C1 segment of cervical spinal cord (tissue), 14 donors: ENCODE measurements at places on chromosomes 6 and 20.

- no peak for DNase-seq
Observed at GRCh38 chr20:39105551-39105950, 143.4 kb downstream of the DHX35 start.

- DNase-seq = no peak
Observed at GRCh38 chr20:4563534-4563933, 158.2 kb upstream of the PRND start.

DNA sequence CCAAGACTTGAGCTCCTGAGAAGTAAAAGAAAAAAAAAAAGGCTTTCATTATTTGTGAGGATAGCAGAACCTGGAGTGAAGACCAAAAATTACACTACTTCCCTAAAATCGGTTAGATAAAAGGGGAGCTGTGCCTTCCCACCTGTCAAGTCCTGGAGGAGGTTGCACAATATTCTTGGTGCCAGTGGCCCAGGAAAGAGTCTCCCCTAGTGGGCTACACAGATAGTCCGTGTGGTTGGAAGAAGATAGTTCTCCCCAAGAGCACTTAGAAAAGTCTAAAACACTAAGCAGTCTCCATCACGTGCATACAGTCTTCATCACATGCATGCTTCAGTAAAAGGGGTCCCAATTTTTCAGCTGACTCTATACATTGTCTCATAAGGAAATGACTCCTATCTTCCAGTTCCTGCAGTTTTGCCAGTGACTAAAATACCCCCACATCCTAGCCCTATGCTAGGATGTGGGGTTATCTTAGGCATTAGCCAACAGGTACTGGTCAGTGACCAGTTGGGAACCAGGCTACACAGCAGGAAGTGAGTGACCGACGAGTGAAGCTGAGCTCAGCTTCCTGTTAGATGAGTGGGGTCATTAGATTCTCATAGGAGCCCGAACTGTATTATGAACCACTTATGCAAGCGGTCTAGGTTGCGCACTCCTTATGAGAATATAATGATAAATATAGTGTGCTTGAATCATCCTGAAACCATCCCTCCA, 199.5 kb upstream of the FAM83B start:
- DNase-seq = no peak

GRCh38 chr20:64044484-64045247, 4.8 kb downstream of the SOX18 start:
- no peak for DNase-seq

DNA sequence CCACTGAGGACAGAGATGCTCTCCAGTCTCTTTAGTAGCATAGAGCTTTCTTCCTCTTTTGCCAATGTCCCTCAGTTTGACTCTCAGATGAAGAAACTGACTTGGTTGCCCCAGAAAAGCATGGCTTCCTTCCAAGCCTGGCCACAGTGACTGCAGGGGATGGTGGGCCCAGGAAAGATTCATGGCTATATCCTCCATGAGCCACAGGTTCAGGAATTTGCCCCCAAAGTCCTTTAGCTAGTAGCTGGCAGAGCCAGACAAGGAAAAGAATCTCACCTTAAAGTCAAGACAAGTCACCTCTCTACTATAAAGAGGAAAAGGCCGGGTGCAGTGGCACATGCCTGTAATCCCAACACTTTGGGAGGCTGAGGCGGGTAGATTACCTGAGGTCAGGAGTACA, 43.4 kb downstream of the TRAM2 start:
- DNase-seq = no peak

- no peak for DNase-seq
Observed at GRCh38 chr6:155315516-155315871, 1.2 kb upstream of the TFB1M start.

DNA sequence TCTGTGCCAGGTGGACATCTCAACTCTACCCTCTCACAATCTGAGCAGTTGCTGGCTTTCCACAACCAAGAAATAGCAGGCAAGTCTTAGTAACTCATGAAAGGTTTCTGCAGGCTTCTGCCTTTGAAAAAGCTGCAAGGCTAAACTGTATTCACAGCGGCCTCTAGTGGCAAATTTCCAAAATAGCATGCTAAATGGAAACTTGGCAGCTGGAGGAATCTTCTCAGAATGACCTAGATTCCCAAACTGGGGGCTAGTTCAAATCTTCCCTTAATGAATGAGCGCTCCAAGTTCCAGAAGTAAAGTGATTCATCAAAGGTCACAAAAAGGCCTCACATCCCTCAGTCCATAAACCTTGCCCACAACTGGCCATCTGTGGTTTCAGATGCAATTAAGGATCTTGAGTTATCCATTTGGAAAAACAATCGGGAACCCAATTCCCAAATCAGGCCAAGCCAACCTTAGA, 11.9 kb upstream of the CPNE5 start:
- DNase-seq = peak; percentile 20

- DNase-seq = no peak
Observed at GRCh38 chr6:138092686-138093085, 14.5 kb downstream of the PERP start.

DNA sequence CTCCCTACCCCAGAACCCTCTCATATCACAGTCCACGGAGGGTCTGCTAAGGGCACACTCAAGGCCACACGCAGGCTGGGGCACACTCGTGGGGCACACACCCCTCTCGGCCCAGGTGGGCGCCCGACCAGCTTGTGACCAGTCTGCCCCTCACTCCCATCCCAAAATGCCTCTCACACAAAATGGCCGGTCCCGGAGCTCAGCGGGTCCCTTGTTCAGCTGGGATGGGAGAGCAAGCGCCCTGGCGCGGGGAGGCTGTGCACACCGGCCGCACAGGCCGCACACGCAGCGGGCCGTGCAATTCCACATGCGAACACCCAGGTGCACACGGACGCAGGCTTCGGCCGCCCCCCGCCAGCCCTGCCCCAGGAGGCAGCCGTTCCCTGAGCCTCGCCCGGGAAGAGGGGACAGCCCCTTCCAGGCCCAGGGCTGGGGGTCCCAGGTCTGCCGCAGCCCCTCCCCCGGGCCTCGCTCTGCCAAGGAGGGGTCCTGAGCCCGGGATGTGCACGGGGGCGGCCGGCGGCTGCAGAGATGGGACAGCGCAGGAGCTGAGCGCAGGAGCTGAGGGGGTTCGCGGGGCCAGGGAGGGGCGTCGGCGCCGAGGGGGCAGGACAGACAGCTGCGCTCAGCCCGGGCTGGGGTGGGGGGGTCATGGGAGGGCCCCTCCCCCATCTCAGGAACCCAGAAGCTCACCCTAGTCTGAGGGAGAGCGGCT, 1.3 kb downstream of the KCNQ2 start:
- no peak for DNase-seq

- DNase-seq = no peak
Observed at GRCh38 chr20:10963717-10964266, 290.0 kb upstream of the JAG1 start.

DNA sequence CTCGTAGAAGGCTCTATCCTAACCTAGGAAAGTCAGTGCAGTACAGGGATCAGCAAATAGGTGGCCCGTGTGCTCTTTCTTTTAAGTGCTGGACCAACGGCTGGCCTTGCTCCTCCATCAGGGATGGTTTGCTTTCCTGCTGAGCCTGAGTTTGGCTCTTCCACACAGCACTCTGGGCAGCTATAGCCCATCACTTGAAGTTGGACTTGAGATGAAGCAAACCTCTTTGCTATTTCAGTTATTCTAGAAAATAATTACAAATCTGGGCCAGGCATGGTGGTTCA, 66.9 kb upstream of the KCNK16 start:
- DNase-seq = no peak

DNA sequence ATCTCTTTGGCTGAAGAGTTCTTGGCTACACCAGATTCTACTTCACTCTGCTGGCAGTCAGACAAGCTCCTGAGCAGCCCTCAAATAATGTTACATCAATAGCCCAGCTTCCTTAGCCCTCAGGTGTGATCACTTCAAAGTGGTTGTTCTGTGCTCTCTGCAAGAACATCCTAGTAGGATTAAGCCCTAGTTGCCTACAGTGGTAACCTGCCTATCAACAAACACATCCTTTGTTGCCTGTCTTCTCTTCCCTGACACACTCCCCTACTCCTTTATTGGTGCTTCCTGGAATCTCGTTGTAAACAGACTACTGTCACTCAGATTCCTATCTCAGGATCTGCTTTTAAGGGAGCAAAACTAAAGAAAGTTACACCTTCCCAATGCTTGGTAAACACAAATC, 45.1 kb upstream of the TASP1 start:
- no peak for DNase-seq

DNA sequence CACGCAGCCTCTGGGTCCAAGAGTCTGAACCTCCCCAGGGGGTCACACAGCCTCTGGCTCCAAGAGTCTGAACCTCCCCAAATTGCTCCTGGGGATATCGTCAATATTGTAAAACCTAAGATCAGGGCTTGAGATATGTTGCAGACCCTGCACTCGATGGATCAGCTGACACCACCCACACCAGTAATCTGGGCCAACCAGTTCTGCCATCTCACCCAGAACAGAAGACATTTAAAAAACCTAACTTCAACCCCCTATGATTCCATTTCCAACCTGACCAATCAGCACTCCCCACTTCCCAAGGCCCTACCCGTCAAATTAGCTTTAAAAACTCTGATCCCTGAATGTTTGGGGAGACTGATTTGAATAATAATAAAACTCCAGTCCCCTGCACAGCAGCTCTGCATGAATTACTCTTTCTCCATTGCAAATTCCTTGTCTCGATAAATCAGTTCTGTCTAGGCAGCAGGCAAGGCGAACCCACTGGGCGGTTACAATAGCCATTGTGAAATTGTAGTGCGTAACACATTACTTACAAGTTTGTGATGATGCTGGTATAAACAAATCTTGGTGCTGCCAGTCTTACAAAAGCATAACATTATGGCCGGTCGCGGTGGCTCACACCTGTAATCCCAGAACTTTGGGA, 32.4 kb upstream of the FAM135A start:
- no peak for DNase-seq

DNA sequence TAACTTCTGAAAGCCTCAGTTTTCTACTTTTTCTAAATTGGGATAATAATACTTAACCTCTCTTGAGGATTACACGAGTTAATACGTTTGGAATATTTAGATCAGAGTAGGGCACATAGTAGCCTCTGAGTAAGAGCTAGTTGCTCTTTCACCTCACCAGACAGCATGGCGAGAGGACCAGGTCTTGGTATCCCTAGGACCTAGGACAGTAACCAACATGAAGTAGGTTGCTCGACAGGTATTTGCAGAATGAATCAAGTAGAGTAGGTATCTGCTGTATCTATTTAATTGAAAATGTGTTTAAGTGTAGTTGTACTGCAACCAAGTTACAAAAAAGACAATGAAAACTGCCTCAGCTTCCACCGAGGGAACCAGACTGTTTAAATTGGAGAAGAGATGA, 1.4 kb downstream of the CDC5L start:
- DNase-seq = no peak
